ENCODE measurements at places on chromosomes 13 and 19.

DNA sequence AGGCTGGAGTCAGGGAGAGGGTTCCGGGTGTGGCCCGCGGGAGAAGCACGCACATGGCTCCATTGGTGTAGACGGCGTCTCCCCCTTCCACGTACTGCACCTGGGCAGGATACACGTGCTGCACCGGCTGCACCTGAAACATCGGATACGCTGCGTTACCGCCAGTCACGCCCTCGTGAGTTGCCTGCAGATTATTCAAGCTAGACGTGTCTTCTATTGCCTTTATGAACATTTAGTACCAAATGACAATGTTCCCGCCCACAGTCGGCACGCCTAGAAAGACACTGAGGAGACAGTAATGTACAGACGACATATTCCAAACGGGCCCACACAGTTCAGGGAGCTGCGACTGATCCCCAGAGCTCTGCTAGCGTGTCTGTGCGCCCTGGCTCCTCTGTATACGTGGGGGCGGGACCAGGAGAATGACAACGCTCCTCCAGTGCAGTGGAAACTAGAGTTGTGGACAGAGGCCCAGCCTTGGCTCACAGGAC lies 64.1 kb upstream of the RANBP3 start:
- DNase-seq: no peak

DNA sequence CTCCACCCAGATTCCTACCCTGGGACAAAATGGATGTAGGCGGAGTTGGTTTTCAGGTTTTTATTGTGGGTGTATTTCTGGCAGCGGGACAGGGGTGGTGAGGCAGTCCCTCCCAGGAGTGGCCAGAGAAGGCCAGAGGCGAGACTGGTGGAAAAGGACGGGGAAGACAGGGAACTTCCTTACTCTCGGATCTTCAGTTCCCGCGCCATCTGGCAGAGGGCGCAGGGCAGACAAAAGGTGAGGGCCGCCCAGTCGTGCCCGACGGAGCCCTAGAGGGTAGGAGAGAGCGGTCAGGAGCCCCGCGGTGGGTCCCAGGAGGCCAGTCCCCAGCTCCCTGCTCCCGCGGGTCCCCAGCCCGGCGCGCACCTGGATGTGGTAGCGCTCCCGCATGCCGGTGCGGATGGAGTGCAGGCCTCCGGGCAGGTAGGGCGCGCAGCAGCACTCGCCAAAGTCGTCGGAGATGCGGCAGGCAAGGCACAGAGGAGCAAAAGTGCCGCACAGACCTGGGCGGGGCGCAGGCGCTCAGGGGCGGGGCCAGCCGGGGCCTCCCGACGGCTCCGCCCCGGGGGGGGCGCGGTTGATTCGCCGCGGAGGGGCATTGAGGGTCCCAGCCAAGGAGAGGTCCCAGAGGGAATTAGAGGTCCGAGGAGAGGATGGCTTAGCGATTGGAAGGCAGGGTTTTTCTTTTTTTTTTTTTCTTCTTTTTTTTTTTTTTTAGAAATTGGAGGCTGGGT lies 3.0 kb downstream of the CNFN start:
- DNase-seq: peak; percentile 77

DNA sequence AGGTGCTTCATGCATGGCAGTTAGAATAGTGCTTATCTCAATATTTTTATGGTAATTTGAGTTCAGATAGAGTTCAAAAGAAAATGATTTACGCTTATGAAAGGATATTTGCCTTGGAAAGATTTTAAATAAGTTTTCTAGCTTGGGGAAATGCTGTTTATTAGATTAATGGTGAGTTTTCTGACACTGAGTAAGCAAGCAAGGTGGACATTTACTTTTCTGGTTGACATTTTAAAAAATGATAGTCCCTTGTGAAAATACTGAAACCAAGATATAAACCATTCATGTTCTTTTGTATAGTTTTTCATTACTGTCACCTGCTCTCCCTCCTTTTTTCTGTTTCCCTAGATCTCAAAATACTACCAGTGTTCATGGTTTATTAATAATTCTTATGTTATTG lies 1034.8 kb upstream of the SPRY2 start:
- DNase-seq: no peak

DNA sequence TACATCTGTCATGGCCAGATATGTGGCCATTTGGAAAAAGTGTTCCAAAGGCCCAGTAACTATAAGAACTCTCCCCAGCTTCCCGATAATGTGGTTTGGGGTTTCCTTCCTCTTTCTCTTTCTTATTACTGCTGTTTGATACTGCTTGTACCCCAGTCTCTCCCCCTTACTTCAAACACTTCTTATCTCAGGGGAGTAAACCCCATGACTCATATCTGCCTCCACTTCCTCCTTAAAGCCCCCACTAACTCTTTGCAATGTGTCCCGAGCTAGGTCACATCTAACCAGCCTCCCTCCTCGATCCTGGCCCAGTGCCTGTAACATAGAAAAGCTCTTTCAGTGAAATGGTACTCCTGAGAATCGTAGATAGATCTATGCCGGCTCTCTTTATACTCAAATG lies 82.4 kb upstream of the STARD13 start:
- no peak for DNase-seq

- no peak for DNase-seq
Observed at GRCh38 chr13:30870049-30870884, 35.8 kb upstream of the MEDAG start.

DNA sequence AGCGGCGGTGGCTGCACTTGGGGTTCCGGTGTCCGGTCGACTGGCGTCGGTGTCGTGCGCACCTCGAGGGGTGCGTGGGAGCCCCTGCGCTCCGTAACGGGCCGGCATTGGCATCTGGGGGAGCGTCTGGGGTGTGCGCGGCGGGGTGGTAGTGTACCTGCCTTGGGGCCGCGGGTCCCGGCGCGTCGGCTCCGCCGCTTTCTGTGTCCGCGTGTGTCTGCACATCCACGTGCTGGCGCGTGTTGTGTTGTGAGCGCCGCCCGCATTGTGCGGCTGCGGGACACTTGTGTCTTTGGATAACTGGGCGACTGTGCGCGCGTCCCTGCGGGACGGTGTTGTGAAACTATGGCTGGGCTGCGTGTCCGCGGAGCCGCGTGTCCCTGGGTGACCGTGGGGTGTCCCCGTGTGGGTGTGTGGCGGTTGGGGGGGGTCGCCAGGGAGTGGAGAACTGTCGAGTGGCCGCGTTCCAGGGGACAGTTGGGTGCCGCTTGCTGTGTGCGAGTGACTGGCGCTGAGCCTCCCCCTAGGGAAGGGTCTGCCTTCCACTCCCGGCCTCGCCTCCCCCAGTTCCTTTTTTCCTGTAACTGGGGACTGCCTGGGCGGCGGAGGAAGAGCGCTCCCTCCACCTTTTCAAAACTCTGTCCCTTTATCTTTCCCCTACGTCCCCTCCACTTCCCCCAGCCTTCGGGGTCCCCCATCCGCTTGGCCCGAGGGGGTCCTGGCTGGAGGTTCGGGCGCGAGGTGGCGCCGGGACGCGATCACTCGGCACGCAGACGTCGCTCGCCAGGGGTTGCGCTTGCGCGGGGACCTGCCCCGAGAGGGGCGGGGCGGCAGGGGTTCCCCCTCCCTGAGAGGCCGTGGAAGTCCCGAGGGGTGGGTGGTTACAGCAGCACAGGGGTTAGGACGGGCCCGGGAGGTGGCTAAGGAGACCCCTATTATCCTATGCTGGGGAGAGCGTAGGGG lies 5.7 kb upstream of the NFIC start:
- DNase-seq: no peak

- no peak for DNase-seq
Observed at GRCh38 chr19:29622166-29623070, 16.3 kb downstream of the POP4 start.

DNA sequence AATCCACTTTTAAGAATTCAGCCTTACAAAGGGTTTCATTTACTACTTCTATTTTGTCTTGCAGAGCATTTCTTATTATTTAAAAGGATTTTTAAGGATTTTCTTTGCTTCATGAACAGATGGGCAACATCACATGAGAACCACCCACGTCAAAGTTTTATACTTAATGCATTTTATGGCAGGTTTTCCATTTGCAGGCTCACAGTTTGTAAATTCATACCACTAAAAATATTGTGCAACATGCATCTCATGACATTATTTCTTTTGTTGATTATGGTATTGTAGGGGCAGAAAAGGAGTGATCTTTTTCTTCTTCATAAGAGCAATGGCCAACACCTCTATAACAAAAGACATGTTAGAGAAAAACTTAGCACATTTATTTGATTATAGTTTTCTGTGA lies 554.0 kb upstream of the SPRY2 start:
- DNase-seq: no peak

- DNase-seq: peak; percentile 4
Observed at GRCh38 chr13:48508011-48508410, 24.9 kb downstream of the RCBTB2 start.

GRCh38 chr19:46478356-46478986 lies 7.1 kb upstream of the PNMA8A start:
- peak; percentile 18 for DNase-seq

GRCh38 chr19:34325981-34326787 lies 38.8 kb upstream of the GPI start:
- DNase-seq: no peak

- no peak for DNase-seq
Observed at GRCh38 chr19:28843761-28844492, 369.0 kb downstream of the UQCRFS1 start.

- DNase-seq: no peak
Observed at GRCh38 chr19:7456964-7457541, 31.8 kb downstream of the PEX11G start.

DNA sequence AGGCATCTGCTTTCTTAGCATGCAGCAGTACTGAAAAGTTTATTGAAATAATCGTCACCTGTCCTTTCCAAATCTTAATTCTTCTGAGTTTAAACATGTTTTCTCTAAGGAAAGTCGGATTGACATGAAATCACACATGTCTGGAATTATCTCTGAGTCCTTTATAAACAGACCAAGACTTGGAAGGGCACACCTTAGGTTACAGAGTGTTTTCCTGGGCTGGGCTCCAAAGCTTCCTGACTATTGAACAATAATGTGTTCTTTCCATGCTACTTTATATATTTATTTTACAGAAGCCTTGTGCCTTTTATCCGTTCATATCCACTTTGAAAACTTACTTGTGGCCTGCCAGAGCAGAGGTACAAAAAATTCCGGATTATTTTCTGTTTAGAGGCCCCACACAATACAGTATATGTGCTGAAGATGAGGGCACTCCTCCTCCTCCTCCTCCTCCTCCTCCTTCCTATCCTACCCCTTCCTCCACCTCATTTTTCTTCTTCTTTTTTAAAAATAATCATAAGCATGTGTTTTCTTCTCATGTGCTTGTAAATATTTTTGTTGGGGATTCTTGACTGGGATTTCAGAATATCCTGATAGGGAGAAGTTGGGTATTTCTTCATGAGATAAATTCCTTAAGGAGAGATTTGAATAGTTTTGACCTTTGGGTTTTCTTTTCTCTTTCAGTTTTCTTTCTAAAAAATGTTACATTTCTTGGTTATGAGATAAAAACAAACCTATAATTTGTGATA lies 52.3 kb downstream of the LRCH1 start:
- DNase-seq: no peak

DNA sequence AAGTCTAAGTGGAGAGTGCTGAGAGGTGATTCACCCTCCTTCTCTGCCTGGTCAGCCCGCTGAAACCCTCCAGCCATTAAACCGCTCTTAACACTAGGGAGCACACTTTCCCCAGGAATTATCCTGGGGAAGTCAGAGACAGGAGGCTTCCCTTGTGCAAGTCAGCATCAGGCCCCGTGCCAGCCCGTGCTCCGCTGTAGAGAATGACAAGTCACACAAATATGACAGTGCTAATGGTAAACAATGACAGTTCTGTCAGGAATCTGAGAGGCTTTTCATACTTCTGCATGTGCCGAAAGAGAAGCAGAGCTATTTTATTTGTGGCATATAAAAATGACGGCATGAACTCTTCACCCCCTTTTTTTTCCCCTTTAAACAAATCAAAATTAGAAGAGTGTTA lies 816.9 kb upstream of the SLC10A2 start:
- DNase-seq: peak; percentile 72

GRCh38 chr19:18993115-18993514 lies 40.2 kb downstream of the SUGP2 start:
- no peak for DNase-seq

DNA sequence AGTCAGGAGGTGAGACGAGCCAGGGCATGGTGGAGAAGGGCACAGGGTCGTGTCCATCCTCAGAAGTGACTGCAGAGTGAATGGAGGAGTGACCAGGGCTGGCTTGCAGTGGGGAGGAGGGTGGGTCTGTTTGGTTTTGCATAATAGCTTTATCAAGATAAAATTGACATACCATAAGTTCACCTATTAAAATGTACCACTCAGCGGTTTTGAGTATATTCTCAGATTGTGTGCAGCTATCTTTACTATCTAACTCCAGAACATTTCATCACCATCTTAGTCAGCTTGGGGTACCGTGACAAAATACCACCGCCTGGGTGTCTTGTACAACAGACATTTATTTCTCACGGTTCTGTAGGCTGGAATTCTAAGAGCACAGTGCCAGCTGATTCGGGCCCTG lies 13.2 kb downstream of the ZNF8 start:
- no peak for DNase-seq

- DNase-seq: no peak
Observed at GRCh38 chr19:18044825-18045304, 36.9 kb downstream of the ARRDC2 start.

DNA sequence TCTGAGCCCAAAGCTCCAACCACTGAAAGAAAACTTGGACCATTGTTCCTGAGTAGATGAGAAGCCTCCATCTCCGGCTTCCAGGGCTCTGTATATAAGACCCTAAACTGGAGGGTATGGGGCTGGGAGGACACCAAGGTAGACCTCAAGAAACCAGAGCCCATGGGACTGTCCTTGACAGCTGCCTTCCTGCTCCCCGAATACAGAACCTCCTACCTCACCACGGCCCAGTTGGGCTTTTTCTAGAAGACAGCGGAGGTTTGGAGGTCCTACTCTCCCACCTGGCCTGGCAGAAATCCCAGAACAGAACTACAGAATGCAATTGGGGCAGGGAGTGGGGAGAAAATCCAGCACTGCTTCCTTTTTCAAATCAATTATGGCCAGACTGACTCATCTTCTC lies 177.3 kb upstream of the ZNF507 start:
- DNase-seq: no peak

DNA sequence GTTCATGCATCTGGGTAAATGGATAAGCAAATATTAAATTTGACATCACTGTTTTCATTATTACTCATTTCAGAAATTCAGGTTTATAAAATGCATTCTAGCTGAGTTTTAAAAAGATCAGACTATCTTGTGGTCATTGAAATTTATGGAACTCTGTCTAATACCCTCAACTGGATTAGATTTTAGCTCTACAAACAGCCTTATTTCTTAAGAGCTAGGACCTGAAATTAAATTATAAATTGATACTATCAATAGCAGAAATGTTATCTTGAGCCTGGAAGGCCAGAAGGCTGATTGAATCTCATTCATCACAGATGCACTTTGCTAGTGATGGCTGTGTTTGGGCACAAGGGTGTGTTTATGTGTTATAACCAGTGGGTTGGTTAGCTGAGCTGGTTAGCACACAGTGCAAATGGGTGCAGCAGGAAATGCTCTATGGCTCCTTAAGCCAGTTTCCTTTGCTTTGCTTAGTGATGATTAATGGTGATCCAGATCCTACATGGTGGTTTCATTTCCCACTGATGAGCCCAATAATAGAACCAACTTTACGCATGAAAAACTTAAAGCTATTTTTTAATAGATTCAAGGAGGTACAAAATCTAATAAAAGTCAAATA lies 310.8 kb upstream of the KLF12 start:
- DNase-seq: no peak

Data from NCI-H187 (cell line).